Stimulated activated CD8-positive, alpha-beta memory T cell treated with anti-CD3 and anti-CD28 coated beads, Interleukin-7, amount 100 ng/mL, for 1 hour (primary cell): ENCODE measurements at places on chromosomes 11 and 22.

- DNase-seq = no peak
Observed at GRCh38 chr11:31861011-31861410, 49.9 kb upstream of the PAX6 start.

DNA sequence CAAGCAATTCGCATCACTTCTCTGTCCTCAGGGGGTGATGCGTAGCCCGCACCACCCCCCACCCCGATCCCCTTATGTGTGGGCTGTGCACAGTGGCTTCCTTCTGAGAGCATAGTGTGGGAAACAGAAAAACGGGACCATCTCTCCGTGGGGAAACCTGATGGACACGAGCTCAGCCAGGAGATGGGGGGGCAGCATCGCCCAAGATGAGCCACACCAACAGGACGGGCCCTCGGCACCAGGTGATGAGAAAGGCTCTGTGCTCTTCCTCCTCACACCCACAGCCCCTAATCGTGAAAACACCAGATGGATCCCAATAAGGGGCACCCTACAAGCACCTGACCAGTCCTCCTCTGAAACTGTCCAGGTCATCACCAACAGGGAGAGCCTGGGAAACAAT, 153.6 kb downstream of the SHANK2 start:
- DNase-seq = no peak

GRCh38 chr22:39152511-39153219, at the start of gene CBX7:
Gene CBX7, minus strand, starts transcription at chr22:39152680. Its CDS starts 236 bp downstream, at chr22:39152444.
- DNase-seq = peak; percentile 97

DNA sequence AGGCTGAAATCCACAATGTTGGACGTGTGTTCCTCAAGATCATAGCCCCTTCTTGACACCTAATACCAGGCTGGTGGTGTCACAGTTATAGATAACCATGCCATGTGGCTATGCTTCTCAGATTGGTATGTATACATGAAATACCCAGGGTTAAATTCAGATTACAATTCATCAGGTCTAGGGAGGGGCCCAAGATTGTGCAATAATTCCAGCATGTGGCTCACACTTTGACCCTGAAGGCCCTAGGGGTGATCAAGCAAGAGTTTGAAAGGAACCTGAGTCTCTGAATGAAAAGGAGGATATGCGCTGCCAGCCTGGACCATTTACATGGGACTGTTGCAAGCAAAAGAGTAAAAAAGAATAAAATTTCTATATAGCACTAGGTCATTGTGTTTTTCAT, 7.4 kb downstream of the OR4C6 start:
- no peak for DNase-seq

- DNase-seq = no peak
Observed at GRCh38 chr11:71184421-71185210, 67.8 kb downstream of the SHANK2 start.

- no peak for DNase-seq
Observed at GRCh38 chr22:35681454-35682052, 33.3 kb downstream of the APOL6 start.

- DNase-seq = no peak
Observed at GRCh38 chr11:92473736-92474135, 249.1 kb downstream of the FAT3 start.

GRCh38 chr22:29146771-29147170, 58.9 kb upstream of the EMID1 start:
- DNase-seq = no peak

DNA sequence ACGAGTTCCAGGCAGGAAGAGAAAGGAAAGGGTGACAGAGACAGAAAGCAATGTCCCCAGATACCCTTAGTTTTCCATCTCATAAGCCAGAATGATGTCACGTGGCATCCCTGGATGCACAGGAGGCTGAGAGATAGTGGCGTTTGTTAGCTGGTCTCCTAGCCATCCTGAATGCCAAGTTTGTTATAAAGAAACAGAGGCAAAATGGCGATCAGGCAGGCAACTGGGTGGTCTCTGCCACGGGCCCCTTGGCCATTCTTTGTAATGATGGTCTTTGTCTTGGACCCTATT, 5.3 kb downstream of the SMIM38 start:
- no peak for DNase-seq

DNA sequence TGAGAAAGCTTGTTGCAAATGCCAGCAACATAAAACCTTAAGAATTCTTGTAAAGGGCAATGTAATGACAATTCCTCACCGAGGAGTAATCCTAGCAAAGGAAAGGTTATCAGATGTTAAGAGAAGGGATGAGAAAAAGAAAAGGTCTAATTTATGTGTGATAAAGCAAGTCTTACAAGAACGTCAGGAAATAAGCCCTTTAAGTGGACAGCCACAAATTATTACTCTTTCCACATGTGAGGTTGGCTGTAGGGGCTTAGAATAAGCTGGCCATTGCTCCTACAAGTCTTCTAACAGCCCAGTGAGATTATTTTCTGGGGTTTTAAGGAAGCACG, 9.3 kb downstream of the LAYN start:
- no peak for DNase-seq

- DNase-seq = no peak
Observed at GRCh38 chr11:9138612-9139579, 47.5 kb upstream of the SCUBE2 start.

GRCh38 chr11:119795231-119795630, 66.2 kb upstream of the NECTIN1 start:
- DNase-seq = no peak

GRCh38 chr11:77065878-77066228, 918 bp upstream of the CAPN5 start:
- DNase-seq = no peak

- no peak for DNase-seq
Observed at GRCh38 chr22:38744981-38745380, 10.8 kb downstream of the SUN2 start.
